Cortex of kidney (tissue), 1 donor: ENCODE measurements at places on chromosomes 4 and X.

GRCh38 chr4:54197926-54198325 is 31.2 kb upstream of the PDGFRA start:
- DNase-seq: no peak

DNA sequence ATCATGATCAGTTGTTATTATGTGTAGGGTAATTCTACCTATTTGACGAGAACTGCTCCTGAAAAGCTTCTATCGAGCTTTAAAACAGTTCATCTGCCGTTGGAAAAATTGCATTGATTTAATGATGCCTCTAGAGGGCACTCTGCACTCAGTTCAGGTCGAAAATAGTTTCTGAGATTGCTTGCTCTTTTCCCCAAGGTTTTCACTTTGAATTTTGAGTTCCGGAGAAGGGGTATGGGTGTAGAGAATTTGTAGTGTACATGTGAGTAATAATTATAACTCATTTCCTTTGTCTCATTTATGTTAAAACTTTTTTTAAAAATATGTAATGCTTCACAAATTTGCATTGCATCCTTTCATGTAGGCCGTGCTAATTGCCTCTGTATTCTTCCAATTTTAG is 28.4 kb upstream of the TNIP3 start:
- no peak for DNase-seq

DNA sequence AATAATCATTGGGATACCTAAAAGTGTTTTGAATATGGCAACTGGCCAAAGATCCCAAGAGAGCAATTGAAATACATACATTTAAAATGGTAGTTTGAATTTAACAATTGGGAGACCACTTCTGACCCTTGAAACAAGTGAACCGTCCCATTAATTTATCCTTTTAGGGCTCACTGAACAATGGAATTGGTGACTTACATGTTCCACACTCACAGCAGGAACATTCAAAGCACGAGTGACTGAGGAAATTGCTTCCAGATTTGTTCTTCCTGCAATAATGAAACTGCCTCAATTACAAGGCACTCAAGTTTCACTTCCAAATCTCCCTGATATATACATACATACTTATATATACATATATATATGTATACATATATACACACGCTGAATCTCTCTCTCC is 20.6 kb downstream of the SLC39A8 start:
- no peak for DNase-seq

GRCh38 chrX:136687457-136687856 is 39.5 kb downstream of the CD40LG start:
- no peak for DNase-seq

- no peak for DNase-seq
Measured at GRCh38 chrX:16524316-16524715, 125.6 kb upstream of the S100G start.

GRCh38 chr4:52912608-52913007 is 50.5 kb downstream of the RASL11B start:
- DNase-seq: no peak

DNA sequence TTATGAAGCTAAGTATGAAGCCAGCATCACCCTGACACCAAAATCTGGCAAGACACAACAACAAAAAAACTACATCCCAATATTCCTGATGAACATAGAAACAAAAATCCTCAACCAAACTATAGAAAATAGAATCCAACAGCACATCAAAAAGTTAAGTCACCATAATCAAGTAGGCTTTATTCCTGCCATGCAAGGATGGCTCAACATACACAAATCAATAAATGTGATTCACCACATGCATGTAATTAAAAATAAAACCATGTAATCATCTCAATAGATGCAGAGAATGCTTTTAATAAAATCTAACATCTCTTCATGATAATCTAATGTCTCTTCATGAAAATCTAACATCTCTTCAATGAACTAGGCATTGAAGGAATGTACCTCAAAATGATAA is 249.4 kb upstream of the GK2 start:
- DNase-seq: no peak

GRCh38 chr4:187271848-187272247 is 548.2 kb upstream of the FAT1 start:
- DNase-seq: no peak

DNA sequence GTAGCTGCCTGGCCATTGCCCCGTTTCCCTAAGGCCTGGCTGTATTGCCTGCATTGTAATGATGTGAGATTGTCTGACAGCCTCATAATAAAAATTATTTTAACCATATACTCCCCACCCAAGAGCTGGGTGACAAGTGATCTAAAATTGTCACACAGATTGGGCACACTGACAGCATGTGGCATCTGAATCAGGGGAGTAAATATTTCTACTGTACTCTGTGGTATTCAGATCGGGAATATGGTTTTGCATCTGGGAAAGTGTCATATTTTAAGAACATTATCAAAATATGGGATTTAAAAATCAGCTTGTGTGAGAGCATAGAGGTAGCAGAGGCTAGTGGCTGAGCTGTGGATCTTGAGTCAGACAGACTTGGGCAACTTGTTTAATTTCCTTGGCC is 135.8 kb upstream of the PDLIM3 start:
- DNase-seq: no peak

- DNase-seq: no peak
Measured at GRCh38 chr4:30413915-30414314, 306.3 kb upstream of the PCDH7 start.

DNA sequence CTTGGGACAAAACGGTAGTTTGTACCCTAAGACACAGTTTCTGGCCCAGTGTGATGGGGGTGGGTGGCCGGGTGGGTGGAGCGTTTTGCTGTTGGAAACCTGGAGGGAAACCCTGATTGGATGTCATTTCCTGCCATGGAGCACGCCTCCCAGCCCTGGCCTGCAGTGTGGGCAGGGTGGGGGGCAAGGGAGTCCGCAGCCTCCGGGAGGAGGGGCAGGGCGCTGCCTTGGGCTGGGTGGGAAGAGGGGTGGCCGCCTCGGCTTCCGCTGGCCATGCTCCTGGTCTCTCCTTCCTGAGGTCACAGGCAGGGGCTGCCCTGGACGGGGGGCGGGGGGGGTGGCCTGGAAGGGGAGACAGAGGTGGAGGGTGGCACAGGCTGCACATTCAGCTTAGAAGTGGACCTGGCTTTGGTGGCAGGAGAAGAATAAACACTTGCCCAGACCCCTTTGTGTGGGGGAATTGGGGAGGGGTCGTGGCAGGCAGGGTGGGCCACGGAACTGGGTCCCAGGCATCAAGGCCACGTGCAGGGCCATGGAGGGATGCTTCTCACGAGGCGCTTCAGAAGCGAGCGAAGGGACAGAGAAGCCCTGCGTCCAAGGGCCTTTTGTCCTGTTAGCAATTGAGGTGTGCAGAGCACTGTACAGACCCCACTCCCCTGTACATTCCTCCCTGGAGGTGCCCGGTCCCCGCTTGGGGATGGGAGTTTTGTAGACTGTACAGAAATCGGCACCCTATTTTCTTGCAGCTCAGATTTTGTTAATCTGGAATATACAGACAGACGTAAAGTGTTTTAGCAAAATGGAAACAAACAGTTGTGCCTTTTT is 6.2 kb downstream of the NAT8L start:
- DNase-seq: no peak

DNA sequence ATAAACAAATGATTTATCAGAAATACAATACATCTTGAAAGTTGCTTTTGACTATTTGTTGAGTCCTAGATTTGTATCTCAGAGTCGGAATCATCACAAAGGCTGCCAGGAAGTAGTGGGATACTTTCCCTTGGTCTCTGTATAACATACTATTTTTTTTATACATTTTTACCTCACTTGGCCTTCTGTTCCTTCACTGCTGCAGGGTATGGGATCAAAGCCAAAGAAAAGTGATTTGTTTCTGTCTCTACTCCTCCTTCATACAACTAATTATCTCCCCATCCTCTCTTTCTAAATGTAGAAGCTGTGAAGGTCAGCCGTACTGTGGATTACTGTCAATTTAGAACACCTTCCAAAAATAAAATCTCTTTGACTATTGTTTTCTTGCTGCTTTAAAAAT is 24.9 kb downstream of the PALLD start:
- no peak for DNase-seq

DNA sequence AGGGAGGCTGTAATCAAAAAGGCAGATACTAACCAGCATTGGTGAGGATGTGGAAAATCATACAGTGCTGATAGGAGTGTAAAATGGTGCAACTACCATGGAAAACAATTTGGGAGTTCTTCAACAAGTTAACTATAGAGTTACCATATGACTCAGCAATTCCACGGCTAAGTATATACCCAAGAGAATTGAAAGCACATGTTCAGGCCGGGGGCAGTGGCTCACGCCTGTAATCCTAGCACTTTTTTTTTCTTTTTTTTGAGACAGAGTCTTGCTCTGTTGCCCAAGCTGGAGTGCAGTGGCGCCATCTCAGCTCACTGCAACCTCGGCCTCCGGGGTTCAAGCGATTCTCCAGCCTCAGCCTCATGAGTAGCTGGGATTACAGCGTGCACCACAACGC is 15.0 kb upstream of the CD99L2 start:
- no peak for DNase-seq

DNA sequence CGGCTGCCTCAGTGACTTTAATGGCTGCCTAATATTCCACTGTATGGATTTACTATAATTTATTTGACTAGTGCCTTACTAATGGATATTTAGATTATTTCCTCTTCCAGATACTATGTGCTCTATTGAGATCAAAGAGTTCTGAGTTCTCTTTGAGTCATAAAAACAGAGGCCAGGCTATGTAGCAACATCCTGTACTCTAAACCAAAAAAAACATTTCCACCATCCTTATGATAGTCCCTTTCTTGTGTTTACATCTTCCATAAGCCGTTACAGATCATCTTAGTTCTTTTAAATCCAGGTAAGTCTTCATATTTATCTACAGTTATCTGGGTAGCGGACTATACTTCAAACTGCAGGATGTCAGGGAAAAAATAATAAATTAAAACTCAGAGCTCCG is 56.6 kb upstream of the TMEM184C start:
- no peak for DNase-seq

GRCh38 chr4:137597752-137598430 is 65.6 kb upstream of the PCDH18 start:
- no peak for DNase-seq
